Cerebellar nuclear complex (tissue), 1 donor: ENCODE measurements at places on chromosomes 11 and 22.

DNA sequence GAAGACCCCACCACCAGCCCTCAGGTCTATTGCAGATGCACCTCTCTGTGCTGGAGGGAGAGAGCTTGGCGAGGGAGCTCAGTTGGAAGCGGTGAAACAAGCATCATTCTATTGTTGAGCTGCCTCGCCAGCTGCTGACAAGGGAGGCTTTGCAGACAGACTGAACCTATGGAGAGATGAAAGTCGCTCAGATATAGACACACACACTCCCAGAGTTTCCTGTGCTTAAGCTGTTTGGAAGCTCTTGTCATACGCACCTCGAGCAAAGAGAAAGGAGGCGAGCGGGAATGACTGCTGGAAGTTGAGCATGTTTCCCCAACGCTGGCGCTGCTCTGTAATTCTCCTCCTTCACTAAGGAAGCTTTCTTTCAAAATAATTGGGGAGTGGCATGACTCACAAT, 126.1 kb downstream of the TRIM29 start:
- DNase-seq: no peak

DNA sequence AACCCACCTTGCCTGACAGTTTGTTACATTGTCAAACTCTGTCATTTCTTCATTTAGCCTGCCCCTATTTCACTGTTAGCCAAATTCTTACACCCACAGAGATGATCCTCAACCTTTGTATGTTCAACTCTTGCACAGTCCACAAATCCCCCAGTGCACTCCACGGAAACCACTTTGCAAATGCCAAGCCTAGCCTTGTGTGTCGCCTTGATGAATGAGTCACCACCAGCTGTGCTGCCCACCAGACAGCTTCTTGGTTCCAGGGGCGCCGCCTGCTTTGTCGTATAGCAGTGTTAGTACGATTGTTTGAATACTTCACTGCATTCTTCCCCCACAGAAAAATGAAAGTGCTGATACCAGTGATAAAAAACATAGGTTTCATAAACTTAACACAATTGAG, 686.3 kb downstream of the NTM start:
- DNase-seq: no peak

GRCh38 chr11:58433638-58434203, 5.8 kb upstream of the OR5B2 start:
- no peak for DNase-seq

DNA sequence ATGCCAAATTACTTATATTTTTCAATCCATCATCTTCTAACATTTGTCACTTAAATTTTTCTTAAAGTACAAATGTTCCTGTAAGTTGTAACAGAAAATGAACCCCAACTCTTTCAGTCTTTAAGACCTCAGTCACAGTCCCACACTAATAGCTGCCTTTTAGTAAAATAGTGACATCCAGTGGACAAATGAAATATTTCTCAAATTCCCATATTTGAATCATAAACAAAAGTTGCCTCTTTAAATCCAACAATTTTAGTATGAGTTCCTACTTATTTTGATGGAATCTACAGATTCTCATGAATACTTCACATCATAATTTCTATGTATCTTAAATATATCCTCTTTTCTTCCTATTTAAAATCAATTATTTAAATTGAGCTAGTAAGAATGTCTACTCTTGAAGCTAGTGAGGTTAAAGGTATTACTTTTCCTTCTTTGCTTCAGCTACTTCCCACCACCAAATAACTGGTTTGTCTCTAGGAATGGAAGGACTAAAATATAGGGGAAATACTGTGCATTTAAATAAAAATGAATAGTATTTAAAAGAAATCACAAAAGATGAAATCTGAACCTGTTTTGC, 9.2 kb downstream of the LIN7C start:
- peak; percentile 19 for DNase-seq

DNA sequence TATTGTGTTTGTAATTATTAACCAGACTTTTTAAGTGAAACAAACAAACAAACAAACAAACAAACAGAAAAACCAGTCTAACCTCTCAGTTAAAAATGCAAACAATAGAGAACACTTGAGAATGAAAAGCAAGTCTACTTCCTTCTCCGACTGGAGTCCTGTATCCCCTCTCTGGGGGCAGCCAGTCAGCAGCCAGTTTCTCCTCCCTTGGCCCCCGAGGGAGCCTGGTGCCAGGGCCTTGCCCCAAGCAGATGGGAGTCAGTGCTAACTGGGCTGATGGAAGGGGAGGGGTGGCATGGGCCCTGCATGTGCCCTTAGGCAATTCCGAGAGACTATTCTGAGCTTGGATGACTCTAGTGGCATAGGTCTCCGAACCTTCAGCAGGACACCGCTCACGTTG, 137.2 kb downstream of the GRIK4 start:
- DNase-seq: no peak

GRCh38 chr11:74493791-74494630, 487 bp upstream of the LIPT2 start:
- peak; percentile 8 for DNase-seq

DNA sequence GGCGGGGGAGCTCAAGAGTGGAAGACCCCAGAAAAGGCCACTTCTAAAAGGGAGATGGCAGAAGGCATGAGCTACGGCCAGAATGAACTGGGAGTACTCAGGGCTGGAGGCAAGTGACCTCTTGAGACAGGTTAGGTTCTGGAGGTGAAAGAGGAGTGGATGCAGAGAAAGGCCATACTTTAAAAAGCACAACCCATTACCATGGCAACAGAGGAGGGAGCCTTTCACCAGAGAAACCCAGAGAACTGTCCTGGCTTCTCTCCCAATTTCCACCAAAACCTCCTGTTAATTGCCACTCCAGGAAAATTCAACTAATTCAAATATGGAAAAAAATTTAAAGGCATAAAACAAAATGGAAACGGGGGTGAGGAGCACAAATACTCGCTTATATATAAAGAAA, 15.8 kb downstream of the A4GALT start:
- no peak for DNase-seq

GRCh38 chr11:94315664-94316063, 11.3 kb downstream of the IZUMO1R start:
- DNase-seq: no peak

GRCh38 chr11:16909359-16910035, 104.7 kb downstream of the PLEKHA7 start:
- DNase-seq: no peak

- DNase-seq: no peak
Measured at GRCh38 chr11:117514256-117514655, 186.6 kb downstream of the CEP164 start.

DNA sequence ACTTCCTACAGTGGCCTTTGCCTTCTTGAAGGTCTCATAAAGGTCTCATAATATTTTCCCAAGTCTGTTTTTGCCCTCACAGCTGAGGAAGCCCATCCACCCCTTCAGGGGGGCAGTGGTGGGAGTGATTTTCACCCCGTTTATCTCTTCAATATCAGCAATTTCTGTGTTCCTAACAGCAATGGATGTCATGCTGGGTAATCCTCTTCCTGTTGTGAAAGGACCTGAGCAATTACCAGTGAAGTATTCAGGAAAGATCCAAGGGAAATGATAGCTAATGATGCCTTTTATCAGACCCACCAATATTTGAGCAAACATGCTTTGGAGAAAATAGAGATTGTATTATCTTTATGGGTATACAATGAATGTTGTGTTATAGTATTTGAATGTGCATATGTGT, 226.9 kb downstream of the INSC start:
- no peak for DNase-seq

- peak; percentile 36 for DNase-seq
Measured at GRCh38 chr22:49531368-49531791, 296.3 kb downstream of the BRD1 start.

DNA sequence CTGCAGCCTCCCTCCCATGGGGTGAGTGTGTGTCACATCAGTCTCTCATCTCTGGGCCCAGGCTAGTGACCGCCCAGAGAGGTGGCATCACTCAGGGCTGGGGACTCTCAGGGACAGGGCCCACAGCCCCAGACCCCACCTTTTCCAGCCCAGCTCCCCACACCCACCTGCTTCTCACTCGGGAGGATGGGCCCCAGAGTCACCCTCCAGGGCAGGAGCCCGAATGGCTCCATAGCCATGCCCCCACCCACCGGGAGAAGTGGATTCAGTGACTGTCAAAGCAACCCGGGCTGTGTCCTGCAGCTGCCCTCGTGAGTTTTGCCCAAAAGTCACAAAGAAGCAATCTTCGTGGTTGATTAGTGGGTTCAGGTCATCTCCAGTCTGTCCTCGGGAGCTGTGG, 26.0 kb downstream of the PARVG start:
- DNase-seq: no peak

GRCh38 chr11:23079382-23079813, 219.1 kb upstream of the CCDC179 start:
- no peak for DNase-seq

DNA sequence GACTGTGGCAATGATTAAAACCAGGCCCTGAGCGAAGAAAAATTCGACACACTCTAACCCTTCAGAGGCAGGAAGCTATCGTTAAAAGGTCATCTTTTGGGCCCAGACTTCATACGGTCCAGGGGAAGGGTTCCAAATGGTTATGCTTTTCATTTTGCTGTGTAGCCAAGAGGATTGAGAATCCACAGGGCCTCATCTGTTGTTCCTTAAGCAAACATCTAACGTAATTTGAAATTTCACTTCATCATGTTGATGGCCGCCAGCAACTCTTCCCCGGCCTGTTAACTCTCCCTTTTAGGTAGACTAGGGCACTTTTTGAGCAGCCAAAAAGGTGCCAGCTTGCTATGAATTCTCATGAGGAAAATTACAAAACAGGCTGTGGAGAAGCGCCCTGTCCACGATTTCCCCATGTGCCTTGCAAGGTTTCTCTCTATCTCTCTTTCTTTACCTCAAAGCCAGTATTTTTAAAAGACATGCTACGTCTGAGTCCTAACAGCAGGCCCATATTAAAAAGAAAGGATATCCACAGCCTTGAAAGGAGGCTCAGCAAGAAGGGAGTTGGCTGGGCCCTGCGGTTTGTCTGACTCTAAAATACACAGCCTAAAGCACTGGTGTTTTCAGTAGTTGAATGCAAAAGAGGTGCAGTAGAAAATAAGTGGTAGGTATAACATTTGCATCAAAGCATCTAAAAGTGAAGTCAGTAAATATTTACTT, 356.3 kb upstream of the NARS2 start:
- DNase-seq: no peak

DNA sequence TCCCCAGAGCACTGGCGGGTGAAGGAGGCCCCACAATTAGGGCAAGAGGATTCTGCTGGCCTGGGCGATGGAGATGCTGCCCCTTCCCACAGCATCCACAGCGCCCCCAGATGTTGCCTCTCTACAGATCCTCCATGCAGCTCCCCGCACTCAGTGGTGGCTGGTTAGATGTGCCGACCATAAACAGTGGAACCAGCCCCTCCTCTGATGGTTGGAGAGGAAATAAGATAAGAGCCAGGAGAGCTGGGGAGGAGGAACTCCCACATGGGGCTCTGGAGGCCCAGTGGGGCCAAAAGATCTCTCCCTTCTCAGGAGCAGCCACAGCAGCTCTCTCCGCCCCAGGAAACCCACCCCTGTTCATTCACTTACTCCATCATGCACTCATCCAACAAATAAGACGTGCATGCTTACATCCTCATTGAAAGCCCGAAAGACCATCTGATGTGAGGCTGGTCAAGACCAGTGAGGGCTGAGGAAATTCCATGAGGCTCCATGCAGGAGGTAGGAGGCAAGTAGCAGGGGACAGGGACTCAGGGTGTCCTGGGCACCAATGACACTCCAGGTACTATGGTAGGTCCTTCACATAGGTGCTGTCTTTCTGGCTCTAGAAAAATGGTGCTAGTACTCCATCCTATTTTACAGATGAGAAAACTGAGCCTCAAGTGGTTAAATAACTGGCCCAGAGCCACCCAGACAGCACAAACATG, 1.5 kb downstream of the PTGDR2 start:
- DNase-seq: no peak

DNA sequence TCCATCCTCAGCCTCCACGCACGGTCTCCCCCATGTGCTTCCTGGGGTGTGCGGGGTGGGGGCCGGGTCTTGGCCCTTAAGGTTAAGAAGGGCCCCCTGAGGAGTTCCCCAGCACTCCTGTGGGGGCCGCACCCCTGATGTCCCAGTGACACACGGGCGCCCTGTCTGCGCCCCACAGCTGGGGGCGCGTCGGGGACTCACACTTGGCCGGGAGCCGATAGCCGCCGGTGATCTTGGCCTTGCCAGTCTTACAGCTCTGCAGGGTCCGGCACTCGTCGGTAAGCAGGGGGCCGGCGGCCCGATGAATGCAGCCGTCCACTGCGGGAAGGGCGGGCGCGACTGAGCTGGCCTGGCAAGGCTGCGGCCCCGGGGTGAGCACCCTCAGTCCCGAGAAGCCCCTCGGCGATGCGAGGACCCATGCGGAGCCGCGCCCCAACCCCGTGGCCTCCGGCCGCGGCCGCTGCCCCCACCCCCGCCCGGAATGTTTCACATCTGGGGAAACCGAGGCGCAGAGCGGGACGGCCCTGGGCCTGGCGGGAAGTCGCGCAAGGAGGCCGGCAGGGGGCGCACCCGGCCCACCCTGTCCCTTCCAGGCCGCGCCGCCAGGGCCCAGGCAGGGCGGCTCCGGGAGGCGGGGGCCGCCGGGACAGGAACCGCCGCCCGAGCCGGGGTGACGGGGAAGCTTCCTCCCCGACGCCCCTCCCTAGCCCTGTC, 13.9 kb downstream of the OTUB1 start:
- DNase-seq: no peak

- no peak for DNase-seq
Measured at GRCh38 chr22:41305646-41306045, 4.3 kb downstream of the ZC3H7B start.

DNA sequence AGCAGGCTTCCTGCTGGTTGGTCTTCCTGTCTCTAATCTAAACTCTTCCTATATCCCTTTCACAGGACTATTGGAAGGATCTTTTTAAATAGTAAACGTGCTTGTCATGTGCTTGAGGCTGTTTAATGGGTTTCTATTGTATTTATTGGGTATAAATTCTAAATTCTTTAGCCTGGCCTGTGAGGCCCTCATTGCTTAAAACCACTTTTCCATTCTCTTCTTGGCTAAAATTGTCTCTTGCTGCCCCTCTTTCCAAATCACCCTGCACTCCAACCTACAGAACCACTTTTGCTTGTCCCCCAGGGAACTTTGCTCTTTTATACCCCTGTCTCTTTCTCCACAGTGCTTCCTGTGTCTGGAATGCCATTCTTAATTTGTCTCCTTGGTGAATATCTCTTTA, 46.4 kb upstream of the MUC15 start:
- DNase-seq: no peak

GRCh38 chr22:37282385-37282677, at the start of gene CYTH4:
Gene CYTH4, plus strand, starts transcription at chr22:37282508. Its CDS starts 62 bp downstream, at chr22:37282570.
- no peak for DNase-seq

DNA sequence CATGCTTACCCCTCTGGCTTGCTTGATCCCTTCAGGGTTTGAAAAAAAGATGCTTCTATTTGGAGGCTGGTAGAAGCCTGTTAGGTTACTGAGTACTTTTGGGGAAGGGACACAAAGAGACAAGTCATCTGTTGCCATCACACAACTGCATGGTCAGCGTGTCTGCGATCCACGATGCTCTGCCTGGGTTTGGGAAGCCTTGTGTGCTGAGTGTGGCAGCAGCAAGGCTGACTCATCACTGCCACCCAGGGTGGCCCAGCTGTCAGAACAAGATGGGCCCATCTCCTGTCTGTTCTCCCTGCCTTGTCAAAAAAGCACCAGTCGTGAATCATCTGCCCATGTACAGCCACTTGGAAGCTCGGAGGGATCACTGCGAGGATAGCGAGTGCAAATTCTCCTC, 26.2 kb downstream of the UBASH3B start:
- DNase-seq: no peak
